ENCODE measurements at places on chromosomes 11 and 22. TPM values are rescaled to one million over a fixed set of nuclear protein-coding genes. Genes with fewer than 3 reads are reported as not detected.

Gene CATSPERZ
- polyA plus RNA-seq: not detected

Gene EHF
- 35.1 TPM for polyA plus RNA-seq

Gene POU2AF3
- 8.2 TPM for polyA plus RNA-seq

Gene PGA3
- polyA plus RNA-seq: not detected

Gene OR4C5
- not detected for polyA plus RNA-seq

Gene XKR3
- polyA plus RNA-seq: not detected

Gene ART1
- polyA plus RNA-seq: not detected

Gene OR6T1
- not detected for polyA plus RNA-seq

- DNase-seq: no peak
Observed at GRCh38 chr11:91926965-91927364, 297.7 kb upstream of the FAT3 start.

- DNase-seq: no peak
Observed at GRCh38 chr22:42560781-42561180, 7.0 kb downstream of the SERHL2 start.

DNA sequence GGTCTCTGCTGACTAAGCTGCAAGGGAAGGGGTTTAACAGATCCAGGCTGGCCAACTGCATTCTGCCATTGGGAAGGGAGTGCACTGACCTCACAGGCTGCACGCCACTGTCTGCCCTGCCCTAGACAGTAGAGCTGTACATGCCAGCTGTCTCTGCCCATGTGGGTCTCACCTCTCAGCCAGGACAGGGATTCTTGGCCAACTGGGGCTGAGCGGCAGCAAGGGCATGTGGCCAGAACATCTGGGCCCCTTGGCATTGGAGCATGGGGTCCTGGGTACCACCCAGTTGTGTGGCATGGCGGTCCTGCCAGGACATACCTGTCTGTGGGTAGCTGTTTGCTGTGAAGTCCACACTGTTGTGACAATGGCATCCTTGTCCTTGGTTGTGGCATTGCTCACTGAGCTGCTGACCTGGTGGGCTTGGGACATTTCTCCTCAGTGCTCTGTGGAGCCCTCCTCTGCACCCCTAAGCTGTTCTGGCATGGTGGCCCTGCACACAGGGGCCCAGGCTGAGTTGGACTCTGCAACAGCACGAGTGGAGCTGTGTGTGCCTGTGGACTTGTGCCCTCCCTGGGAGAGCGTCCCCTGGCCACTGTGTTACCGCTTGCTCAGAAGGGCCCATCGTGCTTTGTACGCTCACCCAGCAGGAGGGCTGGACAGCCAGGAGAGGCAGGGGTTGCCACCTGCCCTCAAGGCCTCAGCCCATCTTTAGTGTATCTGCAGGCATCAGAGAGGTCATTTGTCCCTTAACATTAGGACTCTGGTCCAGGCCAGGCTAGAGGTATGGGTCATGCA, 46.7 kb downstream of the MED15 start:
- no peak for DNase-seq

DNA sequence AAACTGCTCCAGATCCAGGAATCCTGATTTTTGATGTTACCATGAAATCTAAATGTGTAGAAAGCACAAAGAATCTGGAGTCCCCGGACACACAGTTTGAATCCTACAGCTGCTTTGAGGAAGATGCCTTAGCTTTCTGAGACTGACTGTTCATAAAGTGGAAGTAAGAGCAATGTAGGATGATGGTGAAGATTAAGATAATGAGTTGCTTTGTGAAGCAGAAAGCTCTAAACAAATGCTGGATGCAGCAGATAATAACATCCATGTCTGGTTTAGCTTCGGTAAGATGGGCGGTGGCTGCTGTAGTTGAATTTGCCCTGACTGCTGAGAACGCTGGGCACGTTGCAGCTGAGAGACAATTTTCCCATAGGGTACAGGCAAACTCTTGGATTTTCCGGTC, 20.1 kb downstream of the OVOL1 start:
- DNase-seq: no peak

GRCh38 chr11:68202165-68202564, 10.9 kb downstream of the KMT5B start:
- DNase-seq: no peak

DNA sequence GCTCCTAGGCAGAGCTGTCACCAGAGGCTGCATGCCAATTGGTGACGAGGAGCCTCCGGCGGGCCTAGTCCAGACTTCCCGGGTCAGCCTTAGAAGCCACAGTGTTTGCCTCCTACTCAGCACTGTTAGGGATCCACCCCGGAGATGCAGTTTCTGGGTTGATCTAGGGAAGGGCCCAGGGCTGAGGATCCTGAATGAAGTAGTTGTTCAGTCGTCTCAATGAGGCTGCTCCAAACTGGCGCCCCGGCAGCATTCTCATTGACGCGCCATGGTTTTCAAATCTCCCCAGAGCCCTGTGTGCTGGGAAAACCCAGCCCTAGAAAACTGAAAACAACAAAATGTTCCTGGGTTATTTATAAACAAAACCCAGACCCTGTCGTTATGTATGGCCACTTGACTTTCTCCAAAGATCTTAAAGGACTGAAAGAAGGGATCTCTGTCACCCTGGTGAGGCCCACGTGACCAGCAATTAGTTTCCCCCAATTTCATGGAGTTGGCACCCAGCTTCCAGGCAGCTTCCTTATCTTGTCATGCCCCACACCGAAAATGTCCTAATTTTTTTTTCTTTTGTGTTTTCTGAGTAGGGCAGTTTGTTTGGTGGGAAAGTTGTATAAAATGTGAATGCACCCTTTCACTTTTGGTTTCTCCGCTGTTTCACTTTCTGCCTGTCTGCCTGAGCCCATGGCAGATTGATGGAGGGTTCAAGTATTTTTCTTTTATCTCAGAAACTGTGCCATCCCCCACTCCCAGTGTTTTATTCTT, 2.0 kb upstream of the EHD1 start:
- DNase-seq: no peak

DNA sequence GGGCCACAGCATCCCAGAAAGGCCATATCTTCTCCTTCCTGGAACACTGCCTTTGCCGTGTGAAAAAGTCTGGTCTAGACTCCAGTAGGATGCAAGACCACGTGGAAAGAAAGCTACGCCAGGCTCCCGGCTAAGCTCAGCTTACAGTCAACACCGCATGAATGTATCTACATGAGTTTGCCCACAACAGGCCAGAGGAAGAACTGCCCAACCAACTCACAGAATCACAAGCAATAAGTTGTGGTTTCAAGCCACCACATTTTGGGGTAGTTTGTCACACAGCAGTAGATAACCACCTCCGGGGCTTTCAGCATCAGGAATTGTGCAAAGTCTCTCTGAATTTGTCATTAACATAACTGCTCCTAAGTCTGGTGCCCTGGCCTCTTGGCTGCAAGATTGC, 27.3 kb downstream of the HSPA8 start:
- no peak for DNase-seq

- no peak for DNase-seq
Observed at GRCh38 chr11:87425391-87425790, 387.7 kb downstream of the TMEM135 start.

DNA sequence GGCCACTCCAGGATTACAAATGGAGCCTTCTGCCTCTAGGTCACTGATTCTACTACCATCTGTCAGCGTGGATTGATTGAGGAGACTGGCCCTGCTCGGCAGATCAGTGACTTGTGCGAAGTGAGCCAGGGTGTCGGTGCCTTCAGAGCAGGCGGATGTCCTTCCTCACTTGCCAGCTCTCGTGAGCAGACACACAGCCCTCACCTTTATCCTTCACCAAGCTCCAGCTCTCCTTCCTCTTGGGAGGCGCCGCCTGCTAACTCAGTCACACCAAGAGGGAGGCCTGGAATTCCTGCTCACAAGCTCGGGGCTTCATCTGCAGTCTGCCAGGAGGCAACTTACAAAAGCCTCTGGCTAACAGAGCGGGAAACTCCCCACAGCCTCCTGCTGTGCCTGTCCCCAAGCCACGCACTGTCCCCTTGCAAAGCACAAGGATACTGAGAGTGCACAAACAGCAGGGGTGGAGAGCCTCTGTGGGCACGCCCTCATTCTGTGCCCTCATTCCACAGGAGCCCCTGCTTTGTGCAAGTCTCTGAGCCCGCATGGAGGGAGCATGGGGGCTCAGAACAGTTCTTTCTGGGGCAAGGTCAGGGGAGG, 3.5 kb upstream of the TCF20 start:
- no peak for DNase-seq

DNA sequence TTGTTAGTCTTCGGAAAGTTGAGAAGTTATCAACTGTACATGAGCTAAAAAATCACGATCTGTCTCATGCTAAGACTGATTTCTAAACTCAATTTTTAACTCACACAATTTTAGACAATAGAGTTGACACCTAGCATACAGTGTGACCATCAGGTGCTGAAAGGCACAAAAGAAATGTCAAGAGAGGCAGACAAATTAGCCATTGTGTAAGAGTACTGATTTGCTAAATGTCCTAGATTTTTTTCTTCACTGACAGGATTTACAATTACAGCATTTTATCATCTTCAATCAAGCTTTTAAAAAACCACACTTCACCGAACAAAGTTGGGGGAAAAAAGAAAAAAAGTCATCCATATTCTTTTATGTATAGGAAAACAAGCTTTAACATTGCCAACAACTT, 7.0 kb downstream of the LGR4 start:
- DNase-seq: no peak

GRCh38 chr22:37202001-37202555, 10.2 kb downstream of the SSTR3 start:
- DNase-seq: no peak

- no peak for DNase-seq
Observed at GRCh38 chr11:128294001-128294670, 293.2 kb downstream of the ETS1 start.

- DNase-seq: no peak
Observed at GRCh38 chr22:32824531-32825312, 23.2 kb downstream of the TIMP3 start.

- DNase-seq: no peak
Observed at GRCh38 chr22:43889860-43890253, 2.0 kb downstream of the PNPLA5 start.

- no peak for DNase-seq
Observed at GRCh38 chr11:122093731-122094275, 22.2 kb downstream of the BLID start.

GRCh38 chr22:49439373-49439772, 388.3 kb downstream of the BRD1 start:
- no peak for DNase-seq

DNA sequence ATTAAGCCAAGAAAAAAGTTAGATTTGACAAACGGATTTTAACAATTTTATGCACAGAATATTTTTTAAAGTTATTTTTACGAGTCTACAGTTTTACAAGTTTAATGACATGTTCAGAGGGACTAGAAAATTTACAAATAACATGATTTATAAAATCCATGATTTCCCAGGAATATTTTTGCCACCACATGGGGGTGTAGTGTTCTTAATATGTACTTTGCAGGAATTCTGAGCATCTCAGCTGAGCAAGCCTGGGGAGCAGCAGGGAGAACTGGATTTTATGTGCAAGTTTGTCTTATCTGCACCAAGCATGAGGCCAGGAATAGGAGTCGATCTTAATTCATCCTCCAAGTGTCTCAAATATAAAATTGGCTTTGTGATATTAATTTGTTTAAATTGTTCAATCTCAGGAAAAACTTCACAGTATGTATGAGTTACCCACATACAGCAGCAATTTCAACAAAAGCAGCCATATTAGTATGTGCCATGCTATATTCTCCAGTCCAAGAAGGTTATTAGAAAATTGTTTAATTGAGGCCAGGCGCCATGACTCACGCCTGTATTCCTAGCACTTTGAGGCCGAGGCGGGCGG, 826.3 kb downstream of the DLG2 start:
- peak; percentile 18 for DNase-seq

GRCh38 chr22:28180804-28181731, 262.0 kb upstream of the PITPNB start:
- DNase-seq: no peak

- no peak for DNase-seq
Observed at GRCh38 chr11:86718999-86719398, 46.6 kb upstream of the ME3 start.

All from right renal pelvis (tissue), 4 donors.